ENCODE measurements at places on chromosomes 6 and 20.

DNA sequence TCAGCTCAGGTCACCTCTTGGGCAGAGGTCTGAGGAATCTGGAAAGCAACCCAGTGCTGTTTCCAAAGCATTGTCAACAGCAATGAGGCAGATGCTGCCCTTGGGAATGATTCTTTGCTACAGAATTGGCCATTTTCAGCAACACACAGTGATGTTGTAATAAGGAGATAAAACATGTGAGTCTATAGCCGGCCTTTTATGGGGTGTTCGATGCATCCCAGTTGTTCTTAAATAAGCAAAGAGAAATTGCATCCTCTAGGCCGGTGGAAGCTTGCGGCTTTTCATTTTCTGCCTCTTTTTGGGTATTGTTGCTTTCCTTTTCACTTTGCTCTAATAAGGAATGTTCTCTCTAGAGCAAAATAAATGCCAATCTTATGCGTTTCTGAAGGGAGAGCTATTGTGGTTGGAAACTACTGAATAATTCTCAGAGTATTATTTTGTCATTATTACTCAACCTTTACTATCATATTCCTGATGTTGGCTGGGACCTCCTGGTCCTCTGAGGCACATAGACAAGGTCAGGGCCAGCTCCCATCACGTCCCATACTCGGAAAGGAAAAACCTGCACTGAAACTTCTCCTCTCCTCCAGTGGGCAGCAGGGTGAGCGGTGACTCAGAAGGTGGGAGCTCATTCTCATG lies 214.2 kb downstream of the CDH26 start:
- DNase-seq: no peak

DNA sequence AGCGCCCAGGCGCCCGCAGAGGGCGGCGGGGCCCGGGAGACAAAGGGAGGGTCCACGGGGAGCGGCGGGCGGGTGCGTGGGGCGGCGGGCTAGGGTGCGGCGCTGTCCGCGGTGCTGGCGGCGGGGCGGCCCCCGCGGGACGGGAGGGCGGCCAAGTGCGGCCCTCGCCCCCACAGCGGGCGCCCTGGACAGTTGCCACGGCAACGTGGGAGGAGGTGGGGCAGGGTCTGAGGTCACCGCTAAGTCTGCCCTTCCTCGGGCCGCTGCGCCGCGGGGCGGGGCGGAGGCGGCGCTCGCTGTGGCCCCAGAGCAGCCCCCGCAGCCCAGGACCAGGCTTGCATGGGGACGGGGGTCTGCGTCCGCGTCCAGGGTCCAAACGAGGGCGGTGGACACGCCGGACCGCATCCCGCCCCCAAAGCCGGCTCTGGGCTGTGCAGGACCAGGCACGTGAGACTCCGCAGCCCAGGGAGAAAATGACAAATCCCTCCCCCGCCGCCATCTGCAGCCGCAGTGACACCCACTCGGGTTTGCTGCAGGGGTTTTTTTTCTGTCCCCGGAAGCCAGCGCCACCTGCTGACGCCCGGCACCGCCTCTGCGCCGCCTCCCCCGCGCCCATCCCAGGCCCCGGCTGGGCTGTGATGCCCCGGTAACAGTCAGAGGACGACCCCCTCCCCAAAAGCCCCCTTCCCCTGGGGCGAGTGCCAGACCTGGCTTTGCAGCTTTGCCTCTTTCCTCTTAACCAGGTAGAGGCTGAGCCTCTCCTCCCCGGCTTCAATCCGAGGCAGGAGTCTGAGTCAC lies 36.8 kb downstream of the YTHDF1 start:
- DNase-seq: peak; percentile 55

- DNase-seq: no peak
Measured at GRCh38 chr6:104162036-104162669, 697.6 kb downstream of the HACE1 start.

DNA sequence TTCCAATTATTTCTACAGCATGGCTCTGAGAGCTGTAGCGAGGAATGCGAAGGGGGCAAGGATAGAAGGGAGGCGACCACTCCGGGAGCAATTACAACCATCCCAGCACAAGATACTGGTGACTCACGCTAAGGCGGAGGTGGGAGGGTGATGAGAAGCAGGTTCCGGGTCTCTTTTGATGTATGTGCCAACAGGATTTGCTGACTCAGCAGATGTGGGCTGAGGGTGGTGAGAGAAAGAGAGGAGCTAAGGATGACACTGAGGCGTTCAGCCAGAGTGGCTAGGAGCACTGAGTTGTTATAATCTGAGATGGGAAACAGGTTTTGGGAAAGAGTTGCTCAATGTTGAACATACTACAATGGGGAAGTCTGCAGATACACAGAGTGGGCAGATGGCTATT lies 9.3 kb upstream of the TXNDC5 start:
- DNase-seq: no peak

- DNase-seq: no peak
Measured at GRCh38 chr6:111667931-111668330, 62.3 kb upstream of the TRAF3IP2 start.

GRCh38 chr6:31725502-31726350 lies 2.6 kb downstream of the MPIG6B start:
- DNase-seq: no peak

Data from DMS79 (cell line).